ENCODE measurements at places on chromosomes 7 and 10.

DNA sequence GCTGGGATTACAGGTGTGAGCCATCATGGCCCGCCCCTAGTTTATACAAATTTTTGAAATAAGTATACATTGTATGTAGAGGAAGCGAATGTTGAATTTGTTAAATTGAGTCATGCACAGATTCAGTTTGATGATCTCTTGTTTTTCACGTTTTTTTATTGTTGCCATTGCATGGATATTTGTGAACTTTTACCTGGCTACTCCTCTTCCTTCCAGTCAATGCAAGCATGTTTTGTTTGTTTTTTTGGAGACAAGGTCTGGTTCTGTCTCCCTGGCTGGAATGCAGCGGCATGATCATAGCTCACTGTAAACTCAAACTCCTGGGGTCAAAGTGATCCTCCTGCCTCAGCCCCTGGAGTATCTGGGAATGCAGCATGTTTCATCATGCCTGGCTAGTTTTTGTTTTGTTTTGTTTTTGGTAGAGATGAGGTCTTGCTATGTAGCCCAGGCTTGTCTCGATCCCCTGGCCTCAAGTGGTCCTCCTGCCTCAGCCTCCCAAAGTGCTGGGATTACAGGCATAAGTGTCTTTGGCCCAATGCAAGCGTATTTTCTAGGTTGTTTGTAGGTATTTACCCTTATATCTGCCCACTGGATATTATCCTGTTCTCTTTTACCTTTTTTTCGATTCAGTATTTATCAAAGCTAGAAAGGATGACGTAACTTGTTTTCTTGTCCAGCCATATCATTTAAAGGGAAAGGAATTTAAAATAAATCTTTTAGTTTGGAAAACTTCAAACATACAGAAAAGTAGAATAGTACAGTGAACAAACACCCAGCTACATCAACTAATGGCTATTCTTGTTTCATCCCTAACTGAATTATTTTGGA lies 11.0 kb downstream of the LCOR start:
- DNase-seq, result no peak

- no peak for DNase-seq
Measured at GRCh38 chr7:81605493-81605892, 164.4 kb downstream of the HGF start.

GRCh38 chr10:17647326-17647725 lies 3.4 kb downstream of the STAM start:
- DNase-seq, result no peak

- DNase-seq, result no peak
Measured at GRCh38 chr7:107643407-107643806, 17.2 kb upstream of the SLC26A4 start.

DNA sequence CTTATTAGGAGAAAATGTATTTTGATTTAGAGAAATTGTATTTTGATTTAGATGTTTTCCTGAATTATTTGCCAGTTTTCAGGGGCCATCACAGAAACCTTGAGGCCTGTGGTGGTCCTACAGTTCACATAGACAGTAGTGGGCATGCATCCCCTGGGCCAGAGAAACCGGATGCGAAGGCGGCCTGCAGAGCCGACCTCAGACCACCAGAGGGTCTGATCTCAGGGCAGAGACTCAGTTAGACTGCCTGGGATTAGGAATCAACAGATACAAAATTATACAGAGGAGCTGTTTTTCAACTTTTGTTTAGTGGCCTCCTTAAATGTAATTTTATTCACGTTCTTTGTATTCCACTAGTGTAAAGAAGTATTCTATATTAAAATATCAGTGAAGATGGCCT lies 158.4 kb downstream of the PAXIP1 start:
- DNase-seq, result no peak

DNA sequence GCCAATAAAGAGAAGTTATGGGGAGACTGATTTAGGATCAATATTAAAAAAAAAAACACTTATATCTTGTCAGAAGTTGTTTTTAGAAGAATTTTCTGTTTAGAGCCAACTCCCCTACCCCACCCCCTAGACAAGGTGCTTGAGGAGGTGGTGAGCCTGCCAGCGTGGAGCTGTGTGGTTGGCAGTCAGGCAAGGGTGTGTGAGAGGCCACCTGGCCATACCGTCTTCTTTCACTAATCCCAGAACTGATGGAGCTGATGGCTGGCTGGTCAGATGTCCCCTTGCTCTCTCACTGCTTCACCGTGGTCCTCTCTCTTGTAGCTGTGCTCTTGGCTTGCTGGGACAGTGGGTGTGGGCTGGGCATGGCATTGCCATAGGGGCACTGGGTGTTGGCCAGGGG lies 34.3 kb downstream of the NACAD start:
- DNase-seq, result no peak

Data from stimulated activated CD4-positive, alpha-beta T cell treated with anti-CD3 and anti-CD28 coated beads, Interleukin-2, amount 100 ng/mL, for 24 hours (primary cell).